ENCODE measurements at places on chromosomes 5 and 9. TPM values are rescaled to one million over a fixed set of nuclear protein-coding genes. Genes with fewer than 3 reads are reported as not detected.

The WNT8A gene
- total RNA-seq = 0.12 TPM

The C9 gene
- total RNA-seq = not detected

The TMEM215 gene
- not detected for total RNA-seq

The OBP2B gene
- not detected for total RNA-seq

The GABRA1 gene
- not detected for total RNA-seq

The CD72 gene
- total RNA-seq = 0.05 TPM

The TMEM252 gene
- not detected for total RNA-seq

The GARIN3 gene
- not detected for total RNA-seq

The CER1 gene
- total RNA-seq = not detected

The SPINK13 gene
- total RNA-seq = not detected

The HTR1A gene
- not detected for total RNA-seq

The PLPP1 gene
- 68.1 TPM for total RNA-seq

The F12 gene
- total RNA-seq = 1.7 TPM

The HCN1 gene
- total RNA-seq = not detected

The RASEF gene
- 2.5 TPM for total RNA-seq

The C9orf153 gene
- total RNA-seq = not detected

The PAEP gene
- not detected for total RNA-seq

The TERT gene
- total RNA-seq = 0.62 TPM

The ORM2 gene
- not detected for total RNA-seq

The FSTL4 gene
- total RNA-seq = not detected

The ISL1 gene
- not detected for total RNA-seq

The ARPC5L gene
- 43.9 TPM for total RNA-seq

The PTPA gene
- total RNA-seq = 106 TPM

The C6 gene
- total RNA-seq = 1.6 TPM

The MARVELD2 gene
- 5.7 TPM for total RNA-seq

The MRPS2 gene
- total RNA-seq = 36.9 TPM

The DOK3 gene
- 2.2 TPM for total RNA-seq

The ACTBL2 gene
- 9.3 TPM for total RNA-seq

The STC2 gene
- total RNA-seq = 311 TPM

The GSN gene
- total RNA-seq = 207 TPM

The MIGA2 gene
- total RNA-seq = 23.3 TPM

The PFDN1 gene
- 145 TPM for total RNA-seq

The PCSK1 gene
- 1.5 TPM for total RNA-seq

The PTGDS gene
- not detected for total RNA-seq

The HRH2 gene
- total RNA-seq = 0.32 TPM

The SLC4A9 gene
- not detected for total RNA-seq

The BTNL3 gene
- not detected for total RNA-seq

The LURAP1L gene
- total RNA-seq = 3.2 TPM

The COL15A1 gene
- total RNA-seq = 2.9 TPM

Measured in M059J (cell line).